ENCODE measurements at places on chromosomes 1 and 21.
A peak's percentile ranks its signal among the peaks of the same experiment; 100 is the strongest.

DNA sequence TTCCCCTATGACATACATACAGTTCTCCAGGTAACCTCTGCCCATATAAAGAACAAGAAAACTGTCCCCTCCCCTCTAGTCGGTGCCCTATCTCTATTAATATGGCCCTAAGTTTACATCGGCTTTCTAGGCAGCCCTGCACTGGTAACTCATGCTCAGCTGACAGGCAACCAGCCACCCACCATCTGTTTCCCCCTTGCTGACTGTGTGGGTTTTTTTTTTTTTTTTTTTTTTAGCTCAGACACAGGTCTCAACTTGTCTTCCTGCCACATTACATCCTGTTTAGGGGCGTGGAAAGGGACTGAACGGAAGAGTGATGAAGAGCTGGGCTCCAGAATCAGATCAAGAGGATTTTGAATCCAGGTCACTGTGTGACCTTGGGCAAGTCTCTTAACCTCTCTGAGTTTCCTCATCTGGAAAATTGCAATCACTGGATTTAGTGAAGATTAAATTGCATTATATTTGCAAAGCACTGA is 14.0 kb downstream of the LAPTM5 start:
- no peak for DNase-seq

DNA sequence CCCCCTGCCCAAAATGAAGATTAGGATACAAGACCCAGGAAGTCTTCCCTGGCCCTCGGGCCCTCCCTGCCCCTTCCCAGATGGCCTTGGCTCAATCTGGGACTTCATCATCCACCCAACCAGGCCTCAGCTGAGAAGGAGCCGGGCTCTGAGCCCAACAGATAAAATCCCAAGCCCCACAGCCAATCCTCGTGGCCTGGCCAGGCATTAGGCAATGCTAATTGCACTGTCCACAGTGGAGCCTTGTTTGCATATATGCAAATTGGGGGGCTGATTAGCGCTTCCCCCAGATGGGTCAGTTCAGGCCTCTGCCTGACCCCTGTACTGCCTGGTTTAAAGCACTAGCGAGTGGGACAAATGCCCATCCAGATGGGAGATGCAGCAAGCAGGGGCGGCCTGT is 34.9 kb downstream of the IGSF21 start:
- no peak for DNase-seq

DNA sequence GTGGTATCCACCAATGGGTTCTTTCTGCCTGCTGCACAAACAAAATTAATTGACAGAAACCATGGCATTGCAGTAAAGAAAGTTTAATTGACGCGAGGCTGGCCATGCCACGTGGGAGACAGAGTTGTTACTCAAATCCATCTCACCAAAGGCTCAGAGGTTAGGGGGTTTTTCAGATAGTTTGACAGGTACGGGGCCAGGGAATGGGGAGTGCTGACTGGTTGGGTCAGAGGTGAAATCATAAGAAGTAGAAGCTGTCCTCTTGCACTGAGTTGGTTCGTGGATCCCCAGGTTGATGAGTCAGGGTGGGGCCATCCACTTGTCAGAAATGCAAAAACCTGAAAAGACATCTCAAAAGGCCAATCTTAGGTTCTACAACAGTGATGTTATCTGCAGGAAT is 941 bp upstream of the TBCE start:
- no peak for DNase-seq

DNA sequence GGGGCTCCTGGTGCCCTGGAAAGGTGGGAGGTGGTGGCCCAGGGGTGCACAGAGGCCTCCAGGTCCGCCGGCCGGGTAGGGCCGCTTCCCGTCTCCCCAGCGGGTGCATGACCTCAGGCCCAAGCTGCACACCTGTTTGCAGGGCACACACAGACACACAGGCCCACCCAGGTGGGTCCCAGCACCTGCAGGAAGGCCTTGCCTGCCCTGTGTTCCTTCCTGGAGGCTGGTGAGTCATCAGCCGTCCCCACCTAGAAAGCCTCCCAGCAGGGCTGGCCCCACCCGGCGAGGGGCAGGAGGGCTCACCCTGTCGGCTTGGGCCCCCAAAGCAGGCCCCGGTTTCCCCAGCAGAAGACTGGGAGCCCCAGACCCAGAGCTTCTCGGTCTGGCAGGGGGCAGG is 23.6 kb upstream of the TTLL10 start:
- no peak for DNase-seq

GRCh38 chr1:203338335-203339036 is 12.4 kb downstream of the FMOD start:
- peak; percentile 50 for DNase-seq

DNA sequence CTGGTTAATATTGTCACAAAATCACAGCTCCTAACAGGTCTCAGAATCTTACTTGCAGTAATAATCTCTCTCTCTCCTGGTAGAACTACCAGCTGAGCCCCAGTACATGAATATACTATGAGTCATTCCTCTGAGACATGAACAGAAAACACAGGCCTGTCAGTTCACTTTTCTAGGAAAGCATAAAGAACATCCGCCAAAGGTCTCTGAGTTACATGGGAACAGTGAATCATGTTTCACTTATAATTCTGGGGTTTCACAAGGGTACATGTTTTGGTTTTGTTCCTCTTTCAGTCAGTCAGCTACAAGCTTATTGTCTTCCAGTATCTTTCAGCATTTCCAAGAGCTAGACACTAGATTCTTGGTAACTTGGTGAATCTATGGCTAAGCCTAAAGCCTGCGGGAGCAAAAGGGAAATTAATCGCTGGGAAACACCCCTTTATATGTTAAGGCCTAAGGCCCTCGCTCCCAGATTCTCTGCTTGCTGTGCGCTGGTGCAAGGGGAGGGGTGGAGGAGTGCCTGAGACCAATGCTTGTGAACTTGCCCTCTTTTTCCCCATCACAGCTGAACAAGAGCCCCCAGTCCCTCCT is 31.7 kb downstream of the IFNGR2 start:
- DNase-seq = peak; percentile 87

DNA sequence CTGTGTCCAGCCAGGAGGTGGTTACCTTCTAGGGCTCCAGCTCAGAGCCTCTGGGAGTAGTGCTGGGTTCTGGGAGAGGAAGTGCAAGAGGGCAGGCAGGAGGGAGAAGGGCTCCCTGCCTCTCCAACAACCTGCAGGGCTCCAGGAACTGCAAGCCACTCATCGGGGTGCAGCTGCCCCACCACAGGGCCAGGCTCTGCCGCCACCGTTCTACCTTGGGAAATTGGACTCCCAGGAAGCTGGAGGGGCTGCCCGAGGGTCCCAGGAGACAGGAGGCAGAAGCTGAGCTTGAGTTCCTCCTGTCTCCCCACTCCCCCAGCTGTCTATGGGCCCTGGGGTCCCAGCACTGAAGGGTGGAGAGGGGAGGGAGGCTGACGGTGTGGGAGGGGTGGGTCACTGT is 7.4 kb upstream of the PRDM16 start:
- no peak for DNase-seq

DNA sequence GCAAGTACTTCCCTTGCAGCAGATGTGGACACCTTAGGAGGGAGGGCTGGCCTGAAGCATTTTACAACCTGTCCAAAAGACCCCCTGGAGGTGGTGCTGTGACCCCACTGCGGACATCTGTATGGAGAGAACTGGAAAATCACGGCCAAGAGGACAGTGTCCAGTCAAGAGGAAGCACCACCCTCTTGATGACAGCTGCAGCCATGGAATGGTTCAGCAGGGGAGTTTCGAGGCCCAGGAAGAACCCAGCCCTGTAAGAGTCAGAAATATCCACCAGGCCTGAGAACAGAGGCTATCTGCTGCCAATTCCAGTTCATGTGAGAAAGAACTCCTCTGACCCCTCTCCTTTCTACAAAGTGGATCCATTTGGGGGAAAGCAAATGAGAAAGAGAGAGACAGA is 126.8 kb downstream of the PLXNA2 start:
- no peak for DNase-seq

GRCh38 chr1:2173546-2174347 is 20.8 kb downstream of the FAAP20 start:
- DNase-seq = no peak

DNA sequence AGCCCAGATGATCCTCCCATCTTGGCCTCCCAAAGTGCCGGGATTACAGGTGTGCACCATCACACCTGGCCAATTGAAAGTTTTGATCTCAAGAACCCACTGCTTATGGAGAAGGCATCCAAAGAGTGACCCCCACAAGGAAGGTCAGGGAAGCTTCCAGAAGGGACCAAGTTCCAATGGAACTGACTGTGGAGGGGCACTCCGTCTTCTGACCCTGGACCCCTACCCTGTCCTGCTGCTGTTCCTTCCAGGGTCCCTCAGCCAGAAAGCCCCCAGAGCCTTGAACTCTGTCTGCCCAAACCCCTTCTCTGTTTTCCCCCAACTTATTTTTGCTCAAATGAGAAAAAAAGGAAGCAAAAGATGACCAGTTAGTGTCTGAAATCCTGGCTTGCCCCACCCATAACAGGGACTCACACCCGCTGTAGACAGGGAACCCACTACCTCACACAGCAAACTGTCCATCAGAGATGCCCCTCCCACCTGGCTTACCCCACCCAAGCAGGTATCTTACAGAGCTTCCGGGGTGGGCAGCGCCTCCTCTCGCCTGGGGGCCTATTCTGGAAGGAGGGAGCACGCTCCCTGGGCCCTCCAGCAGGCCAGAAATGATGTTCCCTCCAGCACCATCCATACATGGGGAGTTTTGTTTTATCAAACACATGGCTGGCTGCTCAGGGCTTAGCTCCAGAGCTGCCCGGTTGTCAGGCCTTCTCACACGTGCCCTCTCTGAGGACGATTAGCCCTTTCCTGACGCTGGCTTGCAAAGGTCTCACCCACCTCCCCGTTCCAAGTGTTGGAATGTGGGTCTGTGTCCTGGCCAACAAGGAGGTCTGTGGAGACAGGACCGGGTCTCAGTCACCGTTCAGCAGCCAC is 3.1 kb upstream of the WNT3A start:
- no peak for DNase-seq

DNA sequence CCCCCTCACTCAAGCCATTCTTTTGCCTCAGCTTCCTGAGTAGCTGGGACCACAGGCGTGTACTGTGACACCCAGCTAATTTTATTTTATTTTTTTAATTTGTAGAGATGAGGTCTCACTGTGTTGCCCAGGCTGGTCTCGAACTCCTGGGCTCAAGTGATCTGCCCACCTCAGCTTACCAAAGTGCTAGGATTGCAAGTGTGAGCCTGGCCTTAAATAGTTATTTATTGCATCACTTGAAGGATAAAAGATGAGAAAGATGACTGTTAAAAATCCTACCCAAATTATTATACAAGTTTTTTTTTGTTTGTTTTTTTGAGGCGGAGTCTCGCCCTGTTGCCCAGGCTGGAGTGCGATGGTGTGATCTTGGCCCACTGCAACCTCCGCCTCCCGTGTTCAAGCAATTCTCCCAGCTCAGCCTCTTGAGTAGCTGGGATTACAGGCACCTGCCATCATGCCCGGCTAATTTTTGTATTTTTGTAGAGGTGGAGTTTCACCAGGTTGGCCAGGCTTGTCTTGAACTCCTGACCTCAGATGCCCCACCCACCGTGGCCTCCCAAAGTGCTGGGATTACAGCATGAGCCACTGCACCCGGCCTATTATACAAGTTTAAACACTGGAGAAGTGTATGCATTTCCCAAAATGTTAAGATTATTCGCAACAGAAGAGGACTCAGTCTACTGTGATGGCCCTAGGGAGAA is 2.3 kb downstream of the UTP11 start:
- DNase-seq = no peak

DNA sequence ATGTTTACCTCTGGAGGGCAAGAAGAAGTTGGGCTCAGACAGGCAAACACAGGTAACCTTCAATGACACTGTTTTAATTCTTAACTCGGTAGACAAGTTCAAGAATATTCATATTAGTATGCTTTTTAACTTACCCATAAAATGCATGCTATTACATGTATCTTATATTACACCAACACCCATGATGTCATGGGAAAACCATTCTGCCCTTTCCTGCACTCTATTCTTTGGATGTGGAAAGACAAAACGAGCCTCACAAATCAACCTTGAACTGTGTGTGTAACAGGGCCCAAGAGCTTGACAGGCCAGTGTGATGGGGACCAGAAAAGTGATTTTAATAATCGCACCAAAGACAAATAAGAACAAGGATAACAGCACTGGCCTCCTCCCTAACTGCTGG is 22.6 kb upstream of the RAP1GAP start:
- DNase-seq = no peak

- DNase-seq = peak; percentile 65
These were observed 65.6 kb downstream of the HHAT start for GRCh38 chr1:210394281-210394821.

- DNase-seq = peak; percentile 88
These were observed 4.8 kb downstream of the ATP1A1 start for GRCh38 chr1:116377541-116378529.

DNA sequence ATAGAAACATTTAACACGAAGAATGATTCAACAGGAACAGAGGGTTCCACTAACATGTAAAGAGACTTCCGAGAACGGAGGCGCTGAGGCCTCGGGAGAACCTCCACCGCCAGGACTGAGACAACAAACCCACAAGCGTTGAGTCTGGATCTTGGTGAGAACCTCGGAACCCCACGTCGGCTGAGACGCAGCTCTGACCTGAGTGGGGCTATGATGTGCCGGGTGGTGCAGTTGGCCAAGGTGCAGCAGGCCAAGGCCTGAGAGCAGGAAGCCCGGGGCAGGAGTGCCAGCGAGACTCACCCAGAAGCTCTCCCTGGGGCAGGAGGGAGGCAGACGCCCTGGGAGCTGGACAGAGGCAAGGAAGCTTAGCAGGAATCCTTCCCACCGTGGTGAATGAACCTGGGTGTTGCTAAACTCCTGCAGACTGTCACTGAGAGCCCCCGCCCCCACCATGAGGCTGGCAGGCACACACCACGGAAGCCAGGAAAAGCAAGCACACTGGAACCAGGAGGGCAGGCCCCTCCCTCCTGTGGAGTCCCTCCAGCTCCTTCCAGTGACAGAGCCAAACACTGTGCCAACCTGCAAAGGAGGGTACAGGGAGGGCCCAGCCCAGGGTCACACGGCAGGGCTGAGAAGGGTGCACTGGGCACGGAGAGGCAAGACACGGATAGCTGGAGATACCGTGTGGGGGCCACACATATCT is 34.8 kb downstream of the WDR4 start:
- no peak for DNase-seq

- no peak for DNase-seq
These were observed 2.4 kb downstream of the LDLRAP1 start for GRCh38 chr1:25545767-25546166.

DNA sequence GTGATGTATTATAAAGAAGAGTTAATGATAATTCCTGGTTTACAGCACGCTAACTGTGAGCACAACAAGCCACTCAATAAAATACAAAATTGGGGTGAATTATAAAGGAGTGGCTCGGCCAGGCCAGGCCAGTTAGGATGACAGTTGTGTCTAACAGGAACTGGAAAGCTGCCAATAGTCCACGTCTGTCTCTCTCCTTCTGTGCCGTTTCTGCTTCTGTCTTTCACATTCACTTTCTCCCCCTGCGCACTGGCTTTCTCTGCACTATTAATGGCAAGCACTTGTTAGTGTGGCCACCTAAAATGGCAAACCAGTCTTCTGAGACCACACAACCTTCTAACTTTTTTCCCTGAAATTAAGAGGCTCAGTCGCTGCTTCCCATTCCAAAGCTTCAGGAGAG is 394.3 kb downstream of the NTNG1 start:
- no peak for DNase-seq

- no peak for DNase-seq
These were observed 85.7 kb upstream of the KRTAP19-8 start for GRCh38 chr21:31124010-31124409.
